Esophagus muscularis mucosa (tissue), 4 donors: ENCODE measurements at places on chromosomes 1 and 21.
A peak's percentile ranks its signal among the peaks of the same experiment; 100 is the strongest.

DNA sequence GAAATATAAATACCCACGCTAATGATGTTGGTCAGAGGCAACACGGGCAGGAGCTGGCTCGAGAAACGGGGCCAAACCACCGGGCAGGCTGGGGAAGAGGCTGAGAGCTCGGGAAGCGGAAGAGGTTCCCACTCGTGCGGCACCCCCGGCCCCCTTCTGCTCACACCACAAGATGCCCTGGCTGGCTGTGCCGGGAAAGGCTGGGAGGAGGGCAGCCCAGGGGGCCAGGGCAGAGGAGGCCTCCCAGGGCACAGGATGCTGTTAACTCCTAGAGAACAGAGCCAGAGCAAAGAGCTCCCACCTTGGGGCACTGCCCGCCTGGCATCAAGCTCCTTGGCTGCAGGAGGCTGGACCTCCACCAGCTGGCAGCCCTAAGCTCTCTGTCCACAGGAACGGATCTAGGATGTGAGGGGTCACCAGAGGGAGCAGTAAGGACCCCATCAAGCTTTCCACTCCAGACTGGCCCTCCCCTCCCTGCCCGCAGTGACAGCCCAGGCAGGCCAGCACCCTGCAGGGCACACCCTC, 44.8 kb downstream of the CASZ1 start:
- DNase-seq: no peak

DNA sequence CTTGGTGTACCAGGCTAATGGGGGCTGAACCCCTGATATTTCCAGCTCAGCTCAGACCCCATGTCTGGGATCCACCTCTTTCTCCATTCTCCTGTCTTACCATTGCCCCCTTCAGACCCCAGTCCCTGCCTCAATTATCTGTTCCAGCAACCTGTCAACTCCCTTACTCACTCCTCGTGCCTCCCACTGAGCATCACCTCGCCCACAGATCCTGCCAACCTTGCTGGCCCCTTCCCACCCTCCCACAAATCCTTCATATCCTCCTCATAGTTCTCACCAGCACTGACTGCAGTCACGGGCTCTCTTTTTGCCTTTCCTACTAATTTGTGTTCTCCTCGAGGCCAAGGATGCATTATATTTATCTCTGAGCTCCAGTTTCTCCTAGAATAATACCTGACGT, 62.9 kb downstream of the TMEM53 start:
- no peak for DNase-seq

DNA sequence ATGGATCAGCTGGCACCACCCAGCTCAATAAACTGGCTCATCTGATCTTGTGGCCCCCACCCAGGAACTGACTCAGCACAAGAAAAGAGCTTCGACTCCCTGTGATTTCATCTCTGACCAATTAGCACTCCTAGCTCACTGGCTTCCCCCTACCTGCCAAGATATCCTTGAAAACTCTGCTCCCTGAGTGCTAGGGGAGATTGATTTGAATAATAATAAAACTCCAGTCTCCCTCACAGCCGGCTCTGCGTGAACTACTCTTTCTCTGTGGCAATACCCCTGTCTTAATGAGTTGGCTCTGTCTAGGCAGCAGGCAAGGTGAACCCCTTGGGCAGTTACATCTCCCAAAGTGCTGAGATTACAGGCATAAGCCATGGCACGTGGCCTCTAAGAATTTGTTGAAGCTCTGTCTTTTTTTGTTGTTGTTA, 11.8 kb upstream of the RHBDL2 start:
- no peak for DNase-seq

- peak; percentile 92 for DNase-seq
These were observed 72.2 kb upstream of the SELENON start for GRCh38 chr1:25727635-25728286.

- no peak for DNase-seq
These were observed 77.1 kb downstream of the XCL2 start for GRCh38 chr1:168466714-168467131.

GRCh38 chr1:200258447-200259375, 151.1 kb downstream of the ZNF281 start:
- DNase-seq: peak; percentile 42

DNA sequence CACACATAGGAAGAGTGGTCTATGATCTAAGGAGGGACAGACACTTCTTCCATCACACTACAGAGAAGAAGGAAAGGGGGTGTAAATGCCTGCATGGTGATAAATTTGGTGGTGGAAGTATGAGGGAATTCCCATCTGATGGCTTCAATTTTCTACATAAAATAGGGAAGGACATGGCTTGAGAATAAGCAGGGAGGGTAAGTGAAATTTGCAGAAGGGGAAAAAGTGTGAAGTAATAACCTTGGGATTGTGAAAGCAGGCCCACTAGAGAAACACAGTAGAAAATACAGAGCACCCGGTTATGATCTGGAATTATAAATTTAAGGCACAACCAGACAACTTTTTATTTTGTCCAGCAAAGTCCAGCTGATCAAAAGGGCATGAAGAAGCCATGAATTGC, 22.7 kb upstream of the HIVEP3 start:
- DNase-seq: no peak

GRCh38 chr1:86788300-86789206, 84.2 kb downstream of the SH3GLB1 start:
- no peak for DNase-seq

- DNase-seq: no peak
These were observed 335.9 kb downstream of the RGS7 start for GRCh38 chr1:241020851-241021697.

DNA sequence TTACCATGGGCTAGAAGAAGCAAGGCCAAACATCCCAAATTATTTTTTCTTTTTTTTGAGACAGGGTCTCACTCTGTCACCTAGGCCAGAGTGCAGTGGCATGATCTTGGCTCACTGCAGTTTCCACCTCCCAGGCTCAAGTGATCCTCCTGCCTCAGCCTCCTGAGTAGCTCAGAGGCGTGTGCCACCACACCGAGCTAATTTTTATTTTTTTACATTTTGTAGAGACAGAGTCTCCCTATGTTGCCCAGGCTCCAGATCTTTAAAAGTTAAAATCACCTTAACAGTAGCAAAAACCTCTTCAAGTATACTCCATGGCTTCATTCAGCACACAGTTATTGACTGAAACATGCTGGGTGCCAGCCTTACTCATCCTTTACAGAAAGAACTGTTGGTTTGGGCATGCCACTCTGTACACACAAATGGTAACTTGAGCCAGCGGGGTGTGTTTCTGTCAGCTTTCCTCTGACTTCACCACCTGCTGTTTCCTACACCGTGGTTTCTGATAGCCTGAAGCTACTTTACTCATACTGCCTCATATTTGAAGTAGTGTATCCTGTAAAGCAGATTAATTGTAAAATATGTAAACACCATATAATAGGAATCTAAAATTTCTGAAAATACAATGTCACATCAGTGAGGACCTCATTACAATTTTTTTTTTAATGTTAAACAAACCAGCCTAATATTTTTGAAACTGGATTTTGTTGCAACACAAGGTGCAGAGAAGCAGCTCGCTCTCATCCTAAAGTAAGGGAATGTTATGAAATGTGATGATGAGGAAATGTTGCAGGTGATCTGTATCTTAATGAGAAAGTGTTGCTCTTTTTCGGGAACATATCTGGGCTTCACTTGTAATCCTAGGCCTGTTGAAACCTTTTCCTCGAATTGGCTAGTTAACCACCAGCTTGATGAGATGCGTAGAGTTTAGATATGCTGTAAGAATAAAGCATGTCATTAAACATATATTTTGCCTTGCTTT, 113.9 kb downstream of the ATP5PO start:
- DNase-seq: no peak

GRCh38 chr1:97803026-97803425, 117.8 kb downstream of the DPYD start:
- no peak for DNase-seq

- DNase-seq: no peak
These were observed 9.8 kb downstream of the ETV3L start for GRCh38 chr1:157089789-157090188.

GRCh38 chr1:208024406-208024805, 113.5 kb upstream of the CD34 start:
- no peak for DNase-seq

DNA sequence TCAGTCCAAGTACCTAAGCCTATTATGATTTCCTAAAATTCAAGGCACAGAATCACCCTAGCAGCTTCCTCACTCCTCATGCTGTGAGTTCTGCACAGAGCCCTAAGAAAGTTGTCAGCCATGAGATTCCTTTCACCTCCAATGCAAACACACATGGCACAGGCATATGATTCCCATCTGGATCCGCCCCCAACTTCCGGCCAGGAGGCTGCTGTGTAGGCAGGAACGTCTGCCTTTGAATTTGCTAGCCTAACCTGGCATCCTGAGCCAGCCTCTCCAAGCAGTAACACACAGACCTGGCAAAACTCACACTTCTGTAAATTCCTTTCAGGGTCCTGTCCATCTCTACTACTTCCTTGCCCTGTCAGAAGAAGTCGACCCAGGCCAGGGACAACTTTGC, 521.1 kb upstream of the BEND5 start:
- DNase-seq: no peak

DNA sequence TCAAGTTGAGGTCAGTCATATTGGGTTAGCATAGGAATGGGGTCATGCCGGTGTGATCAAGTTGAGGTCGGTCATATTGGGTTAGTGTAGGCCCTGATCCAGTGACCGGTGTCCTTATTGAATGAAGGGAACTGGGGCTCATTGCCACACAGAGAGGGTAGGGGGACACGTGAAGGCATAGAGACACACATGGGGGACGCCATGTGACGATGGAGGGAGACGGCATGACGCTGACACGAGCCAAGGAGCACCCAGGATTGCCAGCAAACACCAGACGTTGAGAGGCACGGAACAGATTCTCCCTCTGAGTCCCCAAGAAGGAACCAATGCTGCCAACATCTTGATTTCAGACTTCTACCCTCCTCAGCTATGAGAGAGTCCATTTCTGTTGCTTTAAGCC, 136.9 kb upstream of the ZBTB40 start:
- no peak for DNase-seq

DNA sequence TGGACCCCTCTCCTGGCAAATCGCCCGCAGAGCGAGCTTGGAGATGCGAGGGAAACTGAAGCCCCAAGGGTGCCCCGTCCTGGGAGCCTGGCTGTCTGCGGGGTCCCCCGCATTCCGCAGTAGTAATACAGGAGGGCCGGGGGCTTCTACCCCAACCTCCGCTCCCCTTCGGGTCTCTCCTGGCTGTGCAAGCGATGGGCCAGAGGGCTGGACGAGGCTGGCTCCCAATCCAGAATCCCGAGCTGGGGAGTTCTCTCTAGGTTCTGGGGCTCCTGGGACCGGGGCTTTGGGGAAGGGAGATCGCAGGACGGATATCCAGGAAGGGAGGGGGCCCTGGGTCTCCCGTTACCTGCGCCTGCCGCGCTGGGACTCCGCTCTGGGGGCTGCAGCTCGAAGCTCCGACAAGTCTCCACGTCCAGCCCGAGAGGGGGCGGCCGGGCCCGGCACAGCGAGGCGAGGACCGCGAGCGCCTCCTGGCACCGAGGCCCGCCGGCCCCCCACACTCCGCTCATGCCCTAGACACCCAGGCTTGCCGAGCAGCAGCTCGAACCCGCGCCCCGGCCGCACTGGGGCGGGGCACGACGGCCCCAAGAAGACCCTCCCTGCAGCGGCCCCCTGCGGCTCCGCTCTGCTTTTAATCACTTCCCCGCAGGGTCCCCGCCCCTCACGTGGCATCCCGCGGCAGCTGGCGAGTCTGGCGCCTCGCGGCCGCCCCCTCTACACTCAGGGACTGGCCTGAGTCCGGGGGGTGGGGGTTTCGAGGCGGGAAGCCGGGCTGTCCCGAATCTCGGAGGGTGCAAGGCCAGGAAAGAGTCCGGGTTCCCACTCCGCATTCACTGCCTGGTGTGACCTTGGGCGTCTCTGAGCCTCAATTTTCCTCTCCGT, at the start of gene SYT6:
Gene SYT6, minus strand, starts transcription at position 609 of the 885 bp plus-strand sequence. Its CDS starts 97 bp downstream, at position 512.
- no peak for DNase-seq

GRCh38 chr1:212621949-212622305, 13.4 kb downstream of the ATF3 start:
- DNase-seq: no peak

GRCh38 chr21:44354001-44354405, 582 bp downstream of the TRPM2 start:
- DNase-seq: no peak

- no peak for DNase-seq
These were observed 356.3 kb upstream of the DPYD start for GRCh38 chr1:98277118-98277517.

GRCh38 chr21:34983680-34984086, 65.4 kb downstream of the RUNX1 start:
- DNase-seq: no peak

GRCh38 chr1:233107130-233107660, 156.8 kb downstream of the NTPCR start:
- DNase-seq: no peak

GRCh38 chr1:211932231-211932932, 101.8 kb upstream of the LPGAT1 start:
- peak; percentile 55 for DNase-seq

DNA sequence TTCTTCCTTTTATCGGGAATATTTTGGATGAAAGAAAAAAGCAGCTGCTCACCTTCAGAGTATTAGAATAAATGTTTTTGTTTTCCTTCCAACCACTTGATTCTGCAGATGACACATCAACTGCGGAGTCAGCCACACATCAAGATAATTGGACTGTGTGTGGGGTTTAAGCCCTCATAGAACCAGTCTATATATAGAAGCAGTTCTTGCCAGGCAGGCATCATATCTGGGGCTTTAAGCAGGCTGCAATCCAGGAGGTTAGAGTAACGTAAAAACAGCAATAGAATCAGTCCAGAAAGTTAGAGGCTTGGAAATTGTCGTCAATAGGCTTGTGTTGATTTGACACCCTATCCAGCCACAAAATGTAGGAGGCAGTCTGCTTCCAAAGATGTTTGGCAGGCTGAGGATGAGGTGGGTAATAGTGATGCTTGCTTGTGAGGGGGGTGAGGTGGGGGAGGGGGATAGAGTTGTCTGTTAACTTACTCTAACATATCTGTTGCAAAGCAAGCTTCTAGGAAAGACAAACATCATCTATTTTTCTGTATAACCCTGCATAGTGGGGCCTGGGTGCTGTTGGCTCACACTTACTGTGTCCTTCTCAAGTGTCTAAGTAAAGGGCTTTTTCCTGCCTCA, 64.8 kb downstream of the PEX14 start:
- DNase-seq: no peak

GRCh38 chr1:226650236-226650841, 88.7 kb downstream of the ITPKB start:
- DNase-seq: no peak

GRCh38 chr1:216248628-216249027, 174.6 kb downstream of the USH2A start:
- no peak for DNase-seq

DNA sequence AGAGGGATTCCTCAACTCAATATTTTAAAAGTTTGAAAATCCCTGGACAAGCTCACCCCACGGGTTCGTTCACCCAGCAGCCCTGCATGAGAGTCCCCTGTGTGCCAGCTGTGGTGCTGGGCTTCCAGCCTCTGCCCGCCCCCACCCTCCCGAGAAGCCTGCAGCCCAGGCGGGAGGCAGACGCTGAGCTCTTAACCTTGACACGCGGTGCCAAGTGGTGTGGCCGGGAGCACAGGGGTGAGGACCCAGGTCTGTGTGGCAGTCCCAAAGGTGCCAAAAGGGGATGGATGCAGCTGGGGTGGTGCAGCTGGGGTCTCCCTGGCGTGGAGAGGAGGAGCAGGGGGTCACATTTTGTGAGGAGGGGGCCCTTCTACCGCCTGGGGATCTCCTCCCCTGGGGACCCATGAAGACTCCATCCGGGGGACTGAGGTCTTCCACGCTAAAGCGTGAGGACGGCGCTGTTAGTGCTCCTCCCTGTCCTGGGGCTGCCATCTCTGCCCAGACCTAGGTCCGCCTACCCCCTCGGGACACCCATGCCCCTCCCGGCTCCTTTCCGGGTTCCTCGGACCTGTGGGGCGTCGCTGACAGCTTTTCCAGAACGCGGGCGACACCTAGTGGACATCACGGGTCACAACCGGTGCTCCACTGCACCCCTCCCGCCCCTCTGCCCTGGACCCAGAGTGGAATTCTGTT, 12.9 kb downstream of the PLA2G2F start:
- peak; percentile 94 for DNase-seq
